BJ (cell line): ENCODE measurements at places on chromosomes 6 and 20.

DNA sequence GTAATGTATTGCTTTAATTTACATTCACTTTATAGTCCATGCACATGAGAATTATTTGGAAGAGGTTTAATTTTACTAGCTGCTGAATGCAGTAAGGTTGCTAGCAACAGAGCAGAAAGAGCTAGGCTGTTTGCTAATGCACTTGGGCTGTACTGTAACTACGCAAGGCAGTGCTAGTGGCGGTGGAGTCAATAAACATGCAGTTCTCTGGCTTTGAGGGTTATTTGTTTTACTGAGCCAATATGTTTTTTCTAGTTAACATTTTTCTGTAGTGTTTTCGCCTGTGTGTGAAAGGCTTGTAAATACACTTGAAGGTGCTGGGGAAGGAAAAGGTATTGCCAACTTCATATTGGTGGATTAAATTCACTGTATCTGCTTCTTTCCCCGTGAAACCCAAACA is 112.8 kb downstream of the BTBD3 start:
- DNase-seq: no peak

DNA sequence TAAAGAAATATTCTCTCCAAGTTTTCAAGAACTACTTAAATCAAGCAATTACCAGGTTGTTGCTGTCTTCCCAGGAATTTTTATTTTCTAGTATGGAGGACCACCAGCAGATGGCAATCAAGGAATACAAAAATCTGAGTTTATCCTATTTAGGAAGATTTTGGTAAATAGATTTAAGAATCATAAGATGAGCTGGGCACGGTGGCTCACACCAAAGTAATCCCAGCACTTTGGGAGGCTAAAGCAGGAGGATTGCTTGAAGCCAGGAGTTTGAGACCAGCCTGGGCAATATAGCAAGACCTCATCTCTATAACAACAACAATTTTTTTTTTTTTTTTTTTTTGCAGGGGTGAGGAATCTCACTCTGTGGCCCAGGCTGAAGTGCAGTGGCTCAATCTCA is 19.3 kb upstream of the SEC63 start:
- no peak for DNase-seq

DNA sequence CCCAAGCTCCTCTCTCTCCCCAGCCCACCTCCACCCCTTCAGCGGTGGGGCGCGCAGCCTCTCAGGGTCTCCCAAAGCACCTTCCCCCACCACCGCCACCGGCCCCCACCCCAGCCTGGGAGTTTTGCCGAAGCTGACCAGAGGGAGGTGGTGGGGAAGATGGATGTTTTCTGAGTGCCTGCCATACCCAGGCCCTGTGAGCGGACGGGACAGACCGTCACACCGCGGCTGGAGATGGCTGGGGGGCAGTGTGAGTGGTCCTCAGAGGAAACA is 5.7 kb downstream of the C20orf204 start:
- no peak for DNase-seq

DNA sequence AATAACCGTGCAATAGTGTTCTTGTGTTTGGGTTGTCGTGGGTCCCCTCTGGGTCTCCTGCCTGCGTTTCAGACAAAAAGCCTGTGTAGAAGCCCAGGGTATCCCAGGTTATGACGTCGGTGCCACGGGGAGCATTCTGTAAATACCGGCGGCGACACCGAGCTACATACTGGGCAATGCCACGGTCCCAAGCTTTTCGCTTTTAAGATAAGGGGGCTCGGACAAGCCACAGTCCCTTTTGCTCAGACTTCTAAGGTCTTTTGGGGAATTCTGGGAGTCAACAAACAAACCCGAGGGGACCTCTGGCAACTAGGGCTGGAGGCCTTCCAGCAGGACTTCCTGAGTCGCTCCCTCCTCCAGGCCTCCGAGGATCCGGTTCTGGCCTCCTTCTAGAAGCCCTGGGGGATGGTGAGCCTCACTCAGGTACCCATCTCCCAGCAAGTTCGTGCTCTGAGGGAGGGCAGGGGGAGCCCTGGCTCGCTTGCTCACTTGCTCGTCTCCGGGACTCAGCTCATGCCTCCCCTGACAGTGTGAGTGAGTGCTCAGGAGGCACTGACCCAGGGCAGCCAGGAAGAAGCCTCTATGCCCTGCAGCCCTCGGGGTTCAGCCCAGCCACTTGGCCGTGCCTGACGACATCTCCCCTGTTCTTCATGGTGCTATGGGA is 62.4 kb upstream of the MRPS10 start:
- no peak for DNase-seq

DNA sequence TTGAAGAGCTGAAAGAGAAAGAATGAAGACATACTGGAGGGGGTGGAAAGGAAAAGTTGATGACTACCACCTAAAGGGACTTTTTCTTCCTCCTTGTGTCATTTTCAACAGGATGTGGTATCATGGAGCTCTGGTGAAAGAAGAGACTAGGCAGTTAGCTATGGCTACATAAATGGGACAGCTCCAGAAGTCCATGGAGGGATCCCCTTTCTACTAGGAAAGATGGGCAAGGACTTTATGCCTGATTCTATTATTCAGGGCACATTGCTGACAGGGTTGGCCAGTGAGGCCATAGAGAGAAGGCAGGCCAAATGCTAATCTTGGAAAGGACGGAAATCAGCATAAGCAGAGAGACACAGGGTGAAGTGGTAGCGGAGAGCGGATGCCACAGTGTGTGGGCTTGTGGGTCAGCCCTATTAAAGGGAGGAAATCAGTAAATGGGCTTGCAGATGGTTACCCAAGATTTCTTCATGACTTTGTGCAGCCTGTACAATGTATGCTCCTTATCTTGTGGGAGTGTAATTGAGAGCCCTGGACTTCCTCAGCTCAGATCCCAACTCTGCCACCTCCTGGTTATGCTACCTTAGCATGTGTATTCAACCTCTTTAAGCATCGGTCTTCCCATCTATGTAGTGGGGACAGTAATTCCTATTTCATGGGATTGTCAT is 77.4 kb upstream of the TMEM170B start:
- no peak for DNase-seq

DNA sequence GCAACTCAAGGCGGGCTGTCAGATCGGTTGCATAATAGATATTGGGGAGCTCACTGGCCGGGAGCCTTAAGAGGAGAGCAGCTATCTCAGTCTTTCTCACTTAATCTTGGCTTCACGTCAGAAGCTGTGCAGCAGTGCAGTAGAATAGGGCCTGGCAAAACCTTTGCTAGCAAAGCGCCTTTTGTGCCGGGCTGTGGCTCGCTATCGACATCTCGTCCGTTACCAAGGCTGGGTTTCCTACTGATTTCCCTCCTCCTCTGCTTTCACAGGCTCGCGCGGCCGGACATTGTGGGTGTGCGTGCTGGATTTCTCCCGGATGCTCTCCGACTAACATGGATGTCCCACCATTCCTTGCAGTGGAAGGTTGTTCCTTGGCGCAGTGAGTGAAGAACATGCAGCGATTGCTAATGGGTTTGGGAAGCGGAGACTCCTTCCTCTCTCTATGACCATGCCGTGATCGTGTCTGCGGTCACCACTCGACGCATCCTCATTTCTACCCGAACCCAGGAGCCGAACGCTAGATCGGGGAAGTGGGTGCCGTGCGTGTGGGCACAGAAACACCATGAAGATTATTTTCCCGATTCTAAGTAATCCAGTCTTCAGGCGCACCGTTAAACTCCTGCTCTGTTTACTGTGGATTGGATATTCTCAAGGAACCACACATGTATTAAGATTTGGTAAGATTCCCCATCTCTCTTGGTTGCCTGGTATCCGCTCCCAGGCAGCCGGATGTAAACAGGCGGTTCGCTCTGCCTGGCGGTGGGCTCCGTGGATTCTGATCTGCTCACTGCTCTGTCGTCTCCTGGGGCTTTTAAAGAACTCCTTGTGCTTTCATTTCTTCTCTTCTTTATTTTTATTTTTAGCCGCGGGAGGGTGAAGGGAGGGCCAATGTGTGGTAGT is 5.5 kb downstream of the GRIK2 start:
- no peak for DNase-seq

GRCh38 chr6:38349795-38350194 is 289.9 kb downstream of the BTBD9 start:
- no peak for DNase-seq

DNA sequence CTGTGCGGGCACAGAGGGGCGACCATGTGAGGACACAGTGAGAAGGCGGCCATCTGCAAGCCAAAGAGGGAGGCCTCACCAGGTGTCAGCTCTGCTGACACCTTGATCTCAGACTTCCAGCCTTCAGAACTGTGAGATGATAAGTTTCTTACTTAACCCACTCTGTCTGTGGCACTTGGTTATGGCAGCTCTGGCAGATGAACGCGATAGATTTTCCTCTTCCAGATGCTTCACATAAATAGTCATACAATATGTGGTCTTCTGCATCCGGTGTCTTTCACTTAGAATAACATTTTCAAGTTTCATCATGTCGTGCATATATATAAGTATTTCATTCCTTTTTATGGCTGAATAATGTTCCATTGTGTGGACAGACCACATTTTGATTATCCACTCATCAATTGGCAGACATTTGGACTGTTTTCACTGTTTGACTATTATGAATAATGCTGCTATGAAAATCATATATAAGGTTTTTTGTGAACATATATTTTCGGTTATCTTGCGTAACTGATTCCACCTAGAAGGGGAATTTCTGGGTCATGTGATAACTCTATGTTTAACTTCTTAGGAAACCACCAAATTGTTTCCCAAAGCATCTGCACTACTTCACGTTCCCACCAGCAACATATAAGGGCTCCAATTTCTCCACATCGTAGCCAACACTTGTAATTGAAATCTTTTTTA is 30.2 kb downstream of the PRR18 start:
- no peak for DNase-seq

DNA sequence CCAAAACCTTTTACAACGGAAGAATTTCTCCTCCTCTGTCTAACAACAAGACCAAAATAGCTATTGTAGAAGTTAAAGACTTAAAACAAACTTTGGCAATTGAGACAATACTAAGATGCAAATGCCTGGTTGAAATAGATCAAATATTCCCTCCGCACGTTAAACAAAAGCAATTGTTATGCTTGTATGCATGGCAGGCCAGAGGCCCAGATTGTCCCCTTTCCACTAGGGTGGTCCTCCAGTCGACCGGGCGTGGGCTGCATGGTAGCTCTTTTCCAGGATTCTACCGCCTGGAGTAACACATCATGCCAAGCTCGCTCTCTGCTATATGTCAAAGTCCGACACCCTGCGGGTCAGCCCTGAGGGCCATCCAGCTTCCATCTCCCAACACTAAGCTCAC is 234.7 kb downstream of the RNGTT start:
- no peak for DNase-seq
